AML-193 (cell line): ENCODE measurements at places on chromosomes 16 and 17.

DNA sequence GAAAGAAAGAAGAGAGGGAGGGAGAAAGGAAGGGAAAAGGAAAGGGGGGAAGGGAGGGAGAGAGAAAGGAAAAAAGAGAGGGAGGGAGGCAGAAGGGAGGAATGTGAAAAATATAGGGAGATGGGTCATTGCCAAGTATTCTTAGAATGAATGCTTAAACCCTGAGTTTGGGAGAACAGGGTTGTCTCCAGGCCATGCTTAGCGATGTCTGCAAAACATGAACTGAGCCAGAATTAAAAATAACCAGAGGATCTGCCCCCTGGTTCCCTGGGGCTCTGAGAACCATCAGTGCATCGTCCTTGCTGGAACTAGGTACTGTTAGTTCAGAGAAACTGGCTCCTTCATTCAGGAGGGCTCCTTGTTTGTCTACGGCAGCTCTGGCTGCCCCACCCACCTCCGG lies 170.4 kb downstream of the IRX5 start:
- no peak for DNase-seq

DNA sequence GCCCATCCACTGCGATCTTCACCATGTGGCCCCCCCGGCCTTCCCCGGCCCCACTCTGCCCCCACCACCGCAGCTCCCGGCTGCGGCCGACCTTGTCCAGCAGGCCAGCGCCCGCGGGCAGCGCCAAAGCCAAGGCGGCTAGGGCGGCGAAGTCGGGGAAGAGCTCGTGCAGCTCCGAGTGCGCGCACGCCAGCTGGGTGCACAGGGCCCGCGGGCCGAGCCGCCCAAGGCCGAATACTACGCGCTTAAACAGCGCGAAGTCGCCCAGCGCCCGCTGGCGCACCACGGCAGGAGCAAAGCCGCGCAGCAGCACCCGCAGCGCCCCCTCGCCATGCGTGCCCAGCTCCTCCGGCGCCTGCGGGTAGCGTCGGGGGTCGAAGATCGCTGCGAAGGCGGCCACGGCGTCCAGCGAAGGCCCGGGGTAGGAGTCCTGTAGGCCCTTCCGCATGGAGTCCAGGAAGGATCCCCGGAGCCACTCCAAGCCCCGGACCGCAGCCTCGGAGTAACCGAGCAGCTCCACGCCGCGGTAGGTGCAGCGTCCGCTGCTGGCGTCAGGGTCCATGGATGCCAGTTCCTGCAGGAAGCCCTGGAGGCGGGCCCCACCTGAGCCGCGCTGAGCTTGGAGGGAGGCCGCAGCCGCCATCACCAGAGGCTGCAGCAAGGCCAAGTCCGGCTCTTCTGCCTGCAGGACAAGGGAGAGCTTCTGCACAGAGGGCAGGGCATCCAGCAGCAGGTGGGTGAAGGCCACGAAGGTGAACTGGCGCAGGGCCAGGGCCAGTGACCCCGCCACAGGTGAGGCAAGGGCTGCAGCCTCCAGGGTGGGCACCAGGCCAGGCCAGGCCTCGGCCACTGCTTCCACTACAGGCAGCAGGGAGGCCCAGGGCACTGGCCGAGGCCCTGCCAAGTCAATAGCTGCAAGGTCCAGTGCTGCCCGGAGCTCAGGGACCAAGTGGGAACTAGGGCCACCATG lies 10.3 kb downstream of the C17orf113 start:
- DNase-seq, result no peak

- DNase-seq, result no peak
Observed at GRCh38 chr17:36004594-36005108, 3.3 kb upstream of the CCL15 start.

DNA sequence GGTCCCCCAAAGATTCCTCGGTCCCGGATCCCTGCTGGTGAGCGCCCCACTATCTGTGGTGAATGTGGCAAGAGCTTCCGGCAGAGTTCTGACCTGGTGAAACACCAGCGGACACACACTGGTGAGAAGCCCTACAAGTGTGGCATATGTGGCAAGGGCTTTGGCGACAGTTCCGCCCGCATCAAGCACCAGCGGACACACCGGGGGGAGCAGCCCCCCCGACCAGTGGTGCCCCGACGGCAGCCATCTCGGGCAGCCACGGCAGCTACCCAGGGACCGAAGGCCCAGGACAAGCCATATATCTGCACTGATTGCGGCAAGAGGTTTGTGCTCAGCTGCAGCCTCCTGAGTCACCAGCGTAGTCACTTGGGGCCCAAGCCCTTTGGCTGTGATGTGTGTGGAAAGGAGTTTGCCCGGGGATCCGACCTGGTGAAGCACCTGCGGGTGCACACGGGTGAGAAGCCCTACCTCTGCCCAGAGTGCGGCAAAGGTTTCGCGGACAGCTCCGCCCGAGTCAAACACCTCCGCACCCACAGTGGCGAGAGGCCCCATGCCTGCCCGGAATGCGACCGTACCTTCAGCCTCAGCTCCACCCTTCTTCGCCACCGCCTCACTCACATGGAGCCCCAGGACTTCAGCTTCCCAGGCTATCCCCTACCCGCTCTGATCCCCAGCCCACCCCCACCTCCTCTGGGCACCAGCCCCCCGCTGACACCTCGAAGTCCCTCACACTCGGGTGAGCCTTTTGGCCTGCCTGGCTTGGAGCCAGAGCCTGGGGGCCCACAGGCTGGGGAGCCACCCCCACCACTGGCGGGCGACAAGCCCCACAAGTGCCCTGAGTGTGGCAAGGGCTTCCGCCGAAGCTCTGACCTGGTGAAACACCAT lies 2.8 kb downstream of the ZNF48 start:
- DNase-seq, result no peak

DNA sequence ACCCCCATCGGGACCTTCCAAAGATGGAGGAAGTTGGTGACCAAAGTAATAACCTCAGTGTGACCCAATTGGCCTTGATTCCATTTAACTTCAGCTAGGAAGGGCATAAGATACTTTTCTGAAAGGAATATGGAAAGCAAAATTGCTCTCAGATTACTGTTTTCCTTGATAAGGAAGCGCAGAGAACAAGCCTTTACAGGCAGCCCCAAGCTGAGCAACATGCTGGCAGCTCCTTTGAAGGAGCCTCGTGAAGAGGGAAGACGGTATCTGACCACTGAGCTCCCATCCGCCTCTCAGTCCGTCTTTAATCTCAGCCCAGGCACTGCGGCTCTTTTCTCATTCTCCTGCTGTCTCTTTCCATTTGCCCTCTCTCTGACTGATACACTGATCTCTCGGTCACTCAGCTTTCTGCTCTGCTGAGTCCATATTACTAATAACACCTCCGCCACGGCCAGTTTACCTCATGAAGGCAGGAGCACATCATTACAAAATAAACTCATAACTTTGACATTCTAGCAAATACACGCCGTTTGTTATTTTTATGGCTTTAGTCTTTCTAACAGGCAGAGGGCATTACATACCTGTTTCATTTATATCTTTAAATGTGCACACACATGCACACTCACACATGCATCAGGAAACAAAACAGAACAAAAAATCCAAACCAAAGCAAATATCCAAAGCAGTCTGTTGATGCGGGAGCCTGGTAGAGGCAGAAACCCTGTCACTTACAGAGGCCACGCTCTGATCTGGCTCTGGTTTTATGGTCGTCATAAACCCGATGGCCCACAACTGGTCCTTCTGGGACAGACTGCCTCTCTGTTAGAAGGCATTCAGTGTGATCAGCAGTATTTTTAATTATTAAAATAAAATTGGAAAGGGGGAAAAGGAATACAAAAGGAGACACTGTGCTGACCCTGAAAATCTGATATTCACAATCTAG lies 183.2 kb downstream of the AATF start:
- no peak for DNase-seq
